ENCODE measurements at places on chromosomes 2 and 18. TPM values are rescaled to one million over a fixed set of nuclear protein-coding genes. Genes with fewer than 3 reads are reported as not detected.
A peak's percentile ranks its signal among the peaks of the same experiment; 100 is the strongest.

DNA sequence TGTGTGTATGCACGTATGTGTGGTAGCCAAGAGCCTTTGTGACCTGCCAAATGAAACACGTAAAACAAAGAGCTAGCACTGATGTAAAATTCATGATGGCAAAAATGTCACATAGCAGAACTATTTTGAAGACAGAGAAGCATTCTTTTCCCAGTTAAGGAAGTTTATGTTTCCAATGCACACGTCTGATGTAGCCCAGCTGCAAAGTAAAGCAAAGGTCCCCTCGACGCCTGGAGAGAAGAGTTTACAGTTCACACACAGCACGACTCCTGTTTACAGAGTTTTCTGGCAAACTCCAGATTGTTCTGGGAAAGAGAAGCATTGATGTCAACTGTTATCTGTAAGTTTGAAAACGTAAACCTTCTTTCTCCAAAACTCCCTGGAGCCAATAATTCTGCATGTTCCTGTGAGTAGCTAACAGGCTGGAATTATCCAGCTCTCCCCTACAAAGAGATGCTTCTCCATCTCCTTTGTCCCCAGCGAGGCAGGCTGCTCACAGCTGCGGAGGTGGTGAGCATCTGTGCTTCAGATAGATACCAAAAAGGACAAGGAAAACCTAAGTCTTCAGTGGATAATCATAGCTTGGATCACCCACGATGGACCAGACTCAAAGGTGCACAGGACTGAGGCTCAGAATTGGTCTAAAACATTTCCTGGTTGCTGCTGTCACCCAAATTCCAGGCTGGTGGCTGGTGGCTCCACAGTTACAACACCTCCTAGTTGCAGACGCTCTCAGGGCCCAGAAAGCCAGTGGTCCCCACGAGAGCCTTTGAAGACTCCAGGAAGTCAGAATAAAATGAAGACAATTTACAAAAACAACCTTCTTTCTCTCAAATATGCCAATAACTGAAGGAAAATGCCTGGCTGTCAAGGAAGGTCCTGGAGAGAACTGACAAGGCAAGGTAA is 87.4 kb downstream of the COL6A3 start:
- no peak for DNase-seq
- H3K27me3 ChIP-seq: no peaks in the 10 kb centered on the region
- no peak overlapping the region for H3K4me3 ChIP-seq
- peak overlapping the region; percentile 91 for H3K27ac ChIP-seq

DNA sequence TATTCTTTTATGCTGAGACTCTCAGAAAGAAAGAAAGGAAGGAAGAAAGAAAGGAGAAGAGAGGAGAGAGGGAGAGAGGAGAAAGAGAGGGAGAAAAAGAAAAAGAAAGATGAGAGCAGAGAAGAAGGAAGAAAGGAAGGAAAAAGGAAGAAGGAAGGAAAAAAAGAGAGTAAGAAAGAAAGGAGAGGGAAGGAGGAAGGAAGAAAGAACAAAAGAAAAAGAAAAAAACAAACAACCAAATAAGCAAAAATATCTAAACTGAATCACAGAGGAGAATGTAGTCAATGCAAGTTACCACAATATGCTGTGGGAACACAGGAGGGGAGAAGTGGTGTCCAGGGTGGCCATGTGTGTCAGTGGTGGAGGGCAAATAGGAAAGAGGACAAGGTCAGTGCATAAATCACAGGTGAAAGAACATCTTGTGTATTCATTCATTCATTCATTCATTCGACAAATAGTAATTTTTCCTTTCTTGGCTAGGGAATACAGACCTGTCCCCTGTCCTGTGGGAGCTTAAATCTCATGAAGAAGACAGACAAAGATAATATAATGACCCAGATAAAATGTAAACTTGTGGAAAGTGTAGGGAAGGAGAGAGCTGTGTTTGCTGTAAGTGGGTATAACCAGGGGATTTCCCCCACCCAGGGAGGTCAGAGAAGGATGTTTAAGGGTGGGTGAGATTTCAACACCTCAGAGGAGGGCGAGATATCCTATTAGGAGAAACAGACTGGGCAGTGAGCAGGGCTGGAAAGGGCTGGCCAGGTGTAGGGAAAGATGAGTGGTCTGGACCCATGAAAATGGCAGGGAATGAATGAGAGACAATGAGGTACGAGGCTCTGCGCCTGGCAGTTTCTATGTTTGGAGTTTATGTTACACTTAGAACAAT is 50.7 kb downstream of the IL1R2 start:
- no peak for DNase-seq
- no peak overlapping the region for H3K27ac ChIP-seq
- H3K4me3 ChIP-seq: no peak overlapping the region

DNA sequence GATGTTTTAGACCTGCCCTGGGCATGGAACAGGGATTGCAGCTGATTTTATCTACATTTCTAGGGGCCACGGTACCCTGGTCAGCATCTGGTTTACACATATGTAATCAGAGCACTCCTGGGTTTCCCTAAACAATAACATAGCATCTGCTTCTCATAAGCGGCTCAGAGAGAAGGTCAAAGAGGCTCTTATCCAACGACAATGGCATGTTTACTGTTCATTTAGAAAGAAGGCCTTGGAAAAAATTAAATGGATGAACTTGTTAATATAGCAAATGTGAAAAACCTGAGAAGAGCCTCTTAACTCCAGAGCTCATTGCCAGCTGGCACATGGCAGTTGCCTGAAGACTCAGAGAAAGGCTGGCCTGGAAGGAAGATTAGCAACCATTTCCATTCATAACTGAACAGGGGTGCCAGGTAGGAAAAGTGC is 202.8 kb upstream of the THUMPD2 start:
- no peaks in the 10 kb centered on the region for H3K4me1 ChIP-seq
- H3K27ac ChIP-seq: no peak overlapping the region
- DNase-seq: no peak
- no peaks in the 10 kb centered on the region for H3K27me3 ChIP-seq
- H3K36me3 ChIP-seq: no peaks in the 10 kb centered on the region
- H3K4me3 ChIP-seq: no peak overlapping the region

DNA sequence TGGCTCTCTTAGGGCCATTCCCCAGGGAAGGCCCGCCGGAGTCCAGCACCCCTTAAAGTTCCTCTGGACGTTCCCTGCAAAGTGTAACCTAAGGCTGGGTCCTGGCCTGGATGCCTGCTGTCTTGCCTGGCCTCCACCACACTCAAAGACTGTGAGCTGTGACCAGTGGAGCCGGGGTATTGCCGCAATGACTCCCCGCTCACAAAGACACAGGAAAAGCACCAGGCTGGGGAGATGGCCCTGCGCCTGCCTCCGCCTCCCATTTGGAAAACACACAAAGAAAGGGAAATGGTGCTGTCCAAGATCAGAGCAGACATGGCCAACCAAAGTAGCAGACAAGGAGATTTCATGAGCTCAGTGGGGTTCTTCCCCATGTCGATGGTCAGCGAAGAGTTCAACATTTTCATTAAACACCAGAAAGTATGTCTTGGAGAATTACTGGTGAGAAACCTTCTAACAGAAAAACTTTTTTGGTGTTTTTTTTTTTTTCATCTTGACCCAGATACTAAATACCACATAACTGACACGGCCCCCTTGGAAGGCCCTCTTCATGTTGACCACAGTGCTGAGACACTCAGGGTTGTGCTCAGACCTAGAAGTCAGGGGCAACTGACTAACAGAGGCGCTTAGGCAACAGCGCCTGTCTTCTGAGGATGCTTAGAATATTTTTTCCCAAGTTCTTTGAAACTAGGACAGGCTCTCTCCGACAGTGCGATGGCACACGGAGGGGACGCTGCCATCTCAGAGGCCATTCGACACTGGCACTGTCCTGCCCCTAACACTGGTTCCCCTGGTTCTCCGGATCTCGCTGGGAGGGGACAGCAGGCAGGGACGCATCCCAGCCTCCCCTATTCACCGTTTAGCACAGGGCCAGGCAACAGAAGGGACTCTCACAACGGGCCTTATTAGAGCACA is 226.4 kb upstream of the ID2 start:
- no peak overlapping the region for H3K4me3 ChIP-seq
- no peaks in the 10 kb centered on the region for H3K36me3 ChIP-seq
- no peak for DNase-seq
- H3K4me1 ChIP-seq: no peaks in the 10 kb centered on the region
- no peak overlapping the region for H3K27ac ChIP-seq

- no peak within 1 kb of the TSS for H3K27ac ChIP-seq
- H3K4me3 ChIP-seq: peak within 1 kb of the TSS; percentile 5
- DNase-seq: no peak
- H3K27me3 ChIP-seq: no peaks in the 10 kb centered on the region
- no peaks in the 10 kb centered on the region for H3K4me1 ChIP-seq
These were observed at the start of gene CGREF1 for GRCh38 chr2:27118525-27119329. Gene CGREF1, minus strand, starts transcription at chr2:27119128. Its CDS starts 14,762 bp downstream, at chr2:27104366.

DNA sequence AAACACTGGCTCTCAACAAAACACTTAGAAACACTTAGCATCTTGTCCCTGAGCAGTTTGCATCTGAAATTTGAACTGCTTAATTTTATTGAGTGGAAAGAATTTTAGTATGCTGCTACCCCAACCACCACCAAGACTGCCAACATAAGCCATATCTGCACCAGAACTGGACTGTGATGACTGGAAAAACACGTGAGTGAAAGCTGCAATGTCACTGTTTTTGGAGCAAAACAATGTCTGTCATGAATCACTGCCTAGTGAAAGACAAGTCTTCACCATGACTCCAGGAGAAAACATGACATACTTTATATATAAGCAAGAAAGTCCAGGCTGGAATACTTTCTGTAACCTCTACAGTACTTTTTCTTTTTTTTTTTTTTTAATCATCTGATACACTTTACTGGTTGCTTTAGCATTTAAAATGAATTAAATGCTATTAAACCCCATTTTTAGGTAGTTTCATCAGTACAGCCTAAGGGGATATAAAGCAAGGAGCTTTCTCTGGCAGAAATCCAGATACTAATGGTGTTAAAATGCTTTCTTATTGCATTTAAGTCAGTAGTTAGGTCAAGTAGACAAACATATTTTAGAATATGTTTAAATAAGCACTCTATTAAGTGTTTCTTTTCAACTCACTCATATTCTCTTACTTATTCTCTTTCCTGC is 2129.4 kb upstream of the PIK3C3 start:
- DNase-seq: no peak
- H3K27me3 ChIP-seq: no peaks in the 10 kb centered on the region
- no peaks in the 10 kb centered on the region for H3K4me1 ChIP-seq
- no peaks in the 10 kb centered on the region for H3K36me3 ChIP-seq
- no peak overlapping the region for H3K27ac ChIP-seq

DNA sequence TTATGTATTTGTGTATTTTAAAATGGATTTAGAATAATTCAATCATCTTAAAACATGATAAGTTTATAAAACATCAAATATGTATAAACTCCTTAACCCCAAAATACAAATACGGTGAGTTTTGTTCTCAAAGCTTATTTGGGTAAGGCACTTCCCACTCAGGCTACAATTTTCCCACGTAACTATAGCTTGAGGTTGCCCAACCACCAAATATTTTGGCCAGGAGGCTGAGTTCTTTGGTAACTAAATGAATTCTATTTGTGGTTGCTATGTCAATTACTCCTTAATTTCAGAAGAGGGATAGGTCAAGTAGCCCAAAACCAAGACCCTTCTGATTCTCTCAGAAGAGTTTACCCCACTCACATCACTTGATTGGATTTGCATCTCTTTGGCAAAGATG is 70.4 kb downstream of the MYL12B start:
- no peaks in the 10 kb centered on the region for H3K27me3 ChIP-seq
- H3K4me3 ChIP-seq: no peak overlapping the region
- H3K27ac ChIP-seq: no peak overlapping the region

SLC4A5 gene
- 7.3 TPM for total RNA-seq

CCDC68 gene
- 4.4 TPM for total RNA-seq
